ENCODE measurements at places on chromosomes 16 and 17. TPM values are rescaled to one million over a fixed set of nuclear protein-coding genes. Genes with fewer than 3 reads are reported as not detected.
A peak's percentile ranks its signal among the peaks of the same experiment; 100 is the strongest.

- ATAC-seq = peak; percentile 48
Observed at GRCh38 chr17:27384261-27384701, 72.0 kb upstream of the KSR1 start.

GRCh38 chr17:21240369-21241055 lies 12.7 kb downstream of the NATD1 start:
- peak; percentile 8 for ATAC-seq

AOC2 gene
- total RNA-seq = 2.2 TPM

KRTAP4-3 gene
- total RNA-seq = not detected

HSPB9 gene
- total RNA-seq = not detected

Measured in motor neuron (in vitro differentiated cells).